ENCODE measurements at places on chromosomes 13 and 19.

- no peak for DNase-seq
Observed at GRCh38 chr13:113168211-113168610, 9.8 kb downstream of the PROZ start.

GRCh38 chr19:3046698-3047495 is 15.4 kb downstream of the TLE5 start:
- DNase-seq, result no peak

GRCh38 chr13:30456290-30456689 is 9.4 kb downstream of the HMGB1 start:
- no peak for DNase-seq

DNA sequence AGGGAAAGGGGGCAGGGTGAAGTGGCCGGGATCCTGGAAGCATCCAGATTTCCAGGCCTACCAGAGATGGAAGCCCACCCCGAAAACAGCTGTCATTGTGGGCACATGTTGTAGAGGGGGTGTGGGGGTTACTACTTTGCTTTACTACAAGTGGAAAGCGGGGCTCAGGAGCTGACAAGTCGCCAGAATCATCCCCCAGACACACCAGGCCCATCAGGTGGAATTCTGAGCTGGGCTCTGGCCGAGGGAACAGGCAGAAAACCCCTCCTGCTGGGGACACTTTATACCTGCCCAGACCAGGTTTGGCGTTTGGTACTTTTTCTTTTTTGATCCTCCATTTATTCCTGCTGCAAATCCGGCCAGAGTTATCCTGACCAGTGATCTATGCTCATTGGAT is 3.8 kb downstream of the CDX2 start:
- no peak for DNase-seq

GRCh38 chr13:34506796-34507195 is 435.3 kb upstream of the NBEA start:
- DNase-seq, result no peak

- no peak for DNase-seq
Observed at GRCh38 chr19:39679056-39679790, 23.5 kb downstream of the LGALS16 start.

DNA sequence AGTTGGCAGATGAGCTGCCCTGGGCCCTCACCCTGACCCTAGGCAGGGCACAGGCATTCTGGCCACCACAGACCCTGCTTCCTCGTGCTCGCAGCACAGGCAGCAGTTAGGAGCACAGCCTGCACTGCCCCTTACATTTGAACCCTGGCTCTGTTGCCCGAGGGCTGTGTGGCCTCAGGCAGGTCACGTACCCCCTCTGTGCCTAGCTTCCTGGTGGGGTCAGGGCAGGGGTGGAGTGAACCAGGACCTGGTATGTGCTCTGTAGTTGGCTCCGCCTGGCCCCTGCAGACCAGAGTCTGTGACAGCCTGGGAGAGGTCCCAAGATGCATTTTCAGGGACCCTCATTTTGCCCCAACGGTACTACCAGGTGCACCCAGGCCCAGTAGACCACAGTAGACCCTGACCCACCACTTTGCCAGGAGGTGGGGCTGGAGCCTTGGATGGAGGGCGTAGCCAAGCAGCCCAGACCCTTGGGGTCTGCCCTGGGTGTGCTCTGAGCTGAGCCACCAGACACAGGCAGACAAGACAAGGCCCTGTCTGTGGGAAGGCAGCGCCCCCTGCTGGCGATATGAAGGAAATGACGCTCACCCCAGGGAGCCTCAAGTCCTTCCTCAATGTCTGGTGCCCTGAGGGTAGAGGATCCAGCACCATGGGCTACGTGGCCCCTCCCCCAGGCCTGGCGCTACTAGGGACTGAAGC is 9.1 kb downstream of the LYL1 start:
- DNase-seq, result peak; percentile 76

DNA sequence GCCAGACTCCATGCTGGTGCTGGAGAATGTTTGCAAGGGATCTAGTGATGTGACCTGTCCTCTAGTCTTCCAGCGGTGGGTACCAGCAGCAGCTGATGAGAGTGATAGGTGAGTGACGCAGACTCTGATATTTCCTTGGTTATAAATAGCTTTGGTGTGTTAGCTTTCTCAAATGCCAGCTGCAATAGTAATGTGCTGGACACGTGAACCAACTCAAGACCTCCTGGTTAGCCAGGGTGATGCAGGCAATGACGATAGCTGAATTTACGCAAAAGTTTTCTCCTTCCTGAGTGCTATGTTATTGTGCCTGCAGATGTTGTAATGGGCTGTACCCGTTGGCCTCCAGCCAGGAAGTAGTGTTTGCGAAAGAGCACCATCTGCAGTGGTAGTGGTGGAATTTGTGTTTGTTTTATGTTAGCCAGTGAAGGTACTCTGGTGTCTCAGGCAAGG is 129.5 kb downstream of the CYSLTR2 start:
- no peak for DNase-seq

GRCh38 chr13:20702915-20703779 is at the start of gene IL17D:
IL17D (plus strand) TSS chr13:20703699; CDS start chr13:20704002, 303 bp downstream.
- DNase-seq, result no peak

DNA sequence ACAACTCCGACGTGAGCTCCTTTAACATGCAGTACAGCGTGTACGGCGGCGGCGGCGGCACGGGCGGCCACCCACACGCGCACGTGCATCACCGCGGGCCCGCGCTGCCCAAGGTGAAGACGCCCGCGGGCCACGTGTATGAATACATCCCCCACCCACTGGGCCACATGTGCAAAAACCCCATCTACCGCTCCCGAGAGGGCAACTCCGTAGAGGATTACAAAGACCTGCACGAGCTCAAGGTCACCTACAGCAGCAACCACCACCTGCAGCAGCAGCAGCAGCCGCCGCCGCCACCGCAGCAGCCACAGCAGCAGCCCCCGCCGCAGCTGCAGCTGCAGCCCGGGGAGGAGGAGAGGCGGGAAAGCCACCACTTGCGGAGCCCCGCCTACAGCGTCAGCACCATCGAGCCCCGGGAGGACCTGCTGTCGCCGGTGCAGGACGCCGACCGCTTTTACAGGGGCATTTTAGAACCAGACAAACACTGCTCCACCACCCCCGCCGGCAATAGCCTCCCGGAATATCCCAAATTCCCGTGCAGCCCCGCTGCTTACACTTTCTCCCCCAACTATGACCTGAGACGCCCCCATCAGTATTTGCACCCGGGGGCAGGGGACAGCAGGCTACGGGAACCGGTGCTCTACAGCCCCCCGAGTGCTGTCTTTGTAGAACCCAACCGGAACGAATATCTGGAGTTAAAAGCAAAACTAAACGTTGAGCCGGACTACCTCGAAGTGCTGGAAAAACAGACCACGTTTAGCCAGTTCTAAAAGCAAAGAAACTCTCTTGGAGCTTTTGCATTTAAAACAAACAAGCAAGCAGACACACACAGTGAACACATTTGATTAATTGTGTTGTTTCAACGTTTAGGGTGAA is 6.6 kb downstream of the SLITRK5 start:
- DNase-seq, result no peak

DNA sequence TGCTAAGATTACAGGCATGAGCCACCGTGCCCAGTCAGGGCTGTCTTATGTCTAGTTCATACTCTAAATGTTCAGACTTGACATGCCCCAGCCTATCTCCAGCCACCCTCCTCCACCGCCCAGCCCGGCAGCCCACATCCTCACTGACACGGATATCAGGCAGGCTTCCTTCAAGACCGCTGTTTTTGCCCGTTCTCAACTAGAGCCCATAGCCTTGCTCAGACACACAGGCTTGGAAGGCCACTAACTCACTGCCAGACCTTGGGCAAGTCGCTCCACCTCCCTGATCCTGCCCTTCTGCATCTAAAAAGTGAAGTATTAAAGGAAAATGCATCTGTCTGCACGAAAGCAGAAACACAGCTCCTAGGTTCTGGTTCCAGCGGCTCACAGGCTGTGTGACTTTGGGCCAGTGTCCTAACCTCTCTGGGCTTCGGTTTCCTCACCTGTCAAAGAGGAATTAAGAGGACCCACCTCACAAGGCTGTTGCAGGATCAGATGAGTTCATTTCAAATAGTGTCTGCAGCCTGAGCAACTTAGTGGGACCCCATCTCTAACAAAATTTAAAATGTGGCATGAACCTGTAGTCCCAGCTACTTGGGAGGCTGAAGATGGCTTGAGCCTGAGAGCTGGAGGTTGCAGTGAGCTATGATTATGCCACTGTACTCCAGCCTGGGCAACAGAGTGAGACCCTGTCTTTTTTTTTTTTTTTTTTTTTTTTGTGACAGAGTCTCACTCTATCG is 14.5 kb upstream of the CERS4 start:
- DNase-seq, result peak; percentile 77
